Psoas muscle (tissue), 8 donors: ENCODE measurements at places on chromosomes 11 and 22.
A peak's percentile ranks its signal among the peaks of the same experiment; 100 is the strongest.

GRCh38 chr22:25067851-25068421 lies 115.4 kb downstream of the KIAA1671 start:
- peak; percentile 73 for DNase-seq

- no peak for DNase-seq
Measured at GRCh38 chr22:43967069-43967468, 11.8 kb downstream of the SAMM50 start.

DNA sequence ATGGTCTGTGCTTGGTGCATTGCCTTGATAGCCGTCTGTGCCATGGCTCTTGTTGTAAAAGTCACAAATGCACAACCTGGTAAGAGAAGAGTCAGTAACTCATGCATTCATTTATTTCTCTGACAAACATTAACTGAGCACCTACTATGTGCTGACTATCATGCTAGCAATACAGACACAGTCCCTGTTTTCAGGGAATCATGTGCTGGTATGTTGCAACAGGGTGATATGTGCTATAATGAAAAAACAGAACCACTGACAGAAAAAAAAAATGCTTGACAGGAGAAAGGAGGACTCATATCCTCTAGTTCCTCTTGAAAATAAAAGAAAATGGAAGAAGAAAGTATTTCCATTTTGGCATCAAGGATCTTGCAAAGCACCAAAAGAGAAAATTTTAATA lies 34.5 kb upstream of the RAPSN start:
- DNase-seq: no peak

GRCh38 chr11:120792306-120792705 lies 231.6 kb upstream of the TBCEL start:
- DNase-seq: no peak

DNA sequence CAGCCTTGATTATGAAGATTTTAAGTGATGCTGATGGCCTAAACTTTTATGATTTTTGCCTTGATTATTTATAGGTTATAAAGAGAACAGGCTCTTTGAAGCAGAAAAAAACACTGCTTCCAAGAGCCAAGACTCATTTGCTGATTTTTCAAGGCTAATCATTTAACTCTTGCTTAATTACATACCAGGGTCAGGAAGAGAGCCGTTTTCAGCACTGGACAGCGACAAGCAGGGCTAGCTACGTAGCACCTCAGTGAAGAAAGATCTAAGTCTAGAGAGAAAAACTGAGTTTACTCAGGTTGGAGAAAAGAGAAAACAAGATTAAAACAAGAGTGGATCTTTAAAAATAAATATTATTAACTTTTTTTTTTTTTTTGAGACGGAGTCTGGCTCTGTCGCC lies 615.4 kb upstream of the B3GAT1 start:
- no peak for DNase-seq
